Melanocyte of skin (primary cell): ENCODE measurements at places on chromosomes 3 and 15. TPM values are rescaled to one million over a fixed set of nuclear protein-coding genes. Genes with fewer than 3 reads are reported as not detected.

The CHRD gene
- not detected in 2 replicates for total RNA-seq

The SEMA7A gene
- total RNA-seq, result 9.3 and 16.2 TPM in 2 replicates

The CCDC191 gene
- total RNA-seq, result 0.67 and 1.1 TPM in 2 replicates

The SEC22A gene
- total RNA-seq, result 23.6 and 27.9 TPM in 2 replicates

The CYP8B1 gene
- total RNA-seq, result not detected in 2 replicates

The IGSF11 gene
- 96.2 and 164 TPM in 2 replicates for total RNA-seq

The IQCH gene
- 1.4 and 1.7 TPM in 2 replicates for total RNA-seq

The TRIM71 gene
- total RNA-seq, result under 0.01 TPM in 2 replicates

The MKRN2OS gene
- total RNA-seq, result 0.69 TPM in 1 of 2 replicates, not detected in the other
